ENCODE measurements at places on chromosomes 5 and 9.

DNA sequence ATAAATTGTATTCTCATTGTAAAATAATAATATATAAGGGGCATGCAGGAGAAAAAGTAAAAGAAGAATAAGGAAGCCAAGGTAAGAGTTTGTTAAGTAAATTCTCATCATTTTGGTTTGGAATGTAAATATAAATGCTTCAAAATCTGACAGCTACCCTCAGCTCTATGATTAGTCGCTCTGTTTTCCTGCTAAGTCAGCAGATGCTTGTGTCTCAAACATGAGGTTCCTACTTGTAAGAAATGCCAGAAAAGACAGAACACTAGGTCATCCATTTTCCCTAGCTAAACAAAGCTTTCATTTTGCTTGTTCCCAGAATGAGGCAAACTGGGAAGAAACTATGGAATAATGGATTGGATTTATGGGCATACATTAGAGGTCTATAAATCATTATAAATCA lies 293.1 kb downstream of the DMRTA1 start:
- DNase-seq = no peak

DNA sequence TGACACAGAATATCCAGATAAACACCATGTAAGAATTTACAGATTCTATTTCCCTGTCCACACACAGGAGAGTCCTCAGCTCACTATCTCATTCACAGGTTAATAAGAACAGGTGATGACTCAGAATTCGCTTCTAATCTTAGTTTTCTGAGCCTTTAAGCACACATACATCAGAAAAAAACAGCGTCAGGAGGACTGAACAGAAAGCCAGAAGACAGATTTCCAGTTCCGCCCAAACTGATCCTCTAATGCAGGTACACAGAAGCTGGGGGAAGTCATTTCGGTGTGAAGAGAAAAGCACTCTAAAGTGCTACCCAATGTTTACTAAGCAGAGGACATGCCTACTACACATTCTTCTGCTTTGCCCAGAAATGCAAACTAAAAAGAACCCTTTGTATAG lies 1.6 kb downstream of the CEMIP2 start:
- DNase-seq = no peak

GRCh38 chr5:139701056-139701741 lies 53.0 kb downstream of the CXXC5 start:
- no peak for DNase-seq

GRCh38 chr5:156753846-156754245 lies 96.2 kb upstream of the PPP1R2B start:
- no peak for DNase-seq

GRCh38 chr9:114785866-114786650 lies 19.8 kb downstream of the TNFSF15 start:
- DNase-seq = peak; percentile 64

- no peak for DNase-seq
Measured at GRCh38 chr5:50647726-50648125, 18.7 kb upstream of the PARP8 start.

DNA sequence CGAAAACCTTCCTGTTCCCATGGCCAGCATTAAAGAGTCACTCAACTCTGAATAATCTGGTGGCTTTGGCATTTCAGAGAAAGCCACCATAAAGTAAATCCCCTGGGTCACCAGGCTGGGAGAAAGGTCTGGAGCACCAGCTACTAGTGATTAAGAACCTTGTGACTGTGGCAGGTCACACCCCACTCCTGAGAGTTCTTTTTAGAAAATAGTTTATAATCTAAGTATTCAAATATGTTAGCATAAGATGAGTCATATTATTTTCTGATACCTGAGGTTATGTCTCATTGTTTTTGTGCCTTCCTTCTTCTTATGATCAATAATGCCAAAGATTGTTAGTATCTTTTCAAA lies 351.7 kb downstream of the ARRDC3 start:
- DNase-seq = no peak

DNA sequence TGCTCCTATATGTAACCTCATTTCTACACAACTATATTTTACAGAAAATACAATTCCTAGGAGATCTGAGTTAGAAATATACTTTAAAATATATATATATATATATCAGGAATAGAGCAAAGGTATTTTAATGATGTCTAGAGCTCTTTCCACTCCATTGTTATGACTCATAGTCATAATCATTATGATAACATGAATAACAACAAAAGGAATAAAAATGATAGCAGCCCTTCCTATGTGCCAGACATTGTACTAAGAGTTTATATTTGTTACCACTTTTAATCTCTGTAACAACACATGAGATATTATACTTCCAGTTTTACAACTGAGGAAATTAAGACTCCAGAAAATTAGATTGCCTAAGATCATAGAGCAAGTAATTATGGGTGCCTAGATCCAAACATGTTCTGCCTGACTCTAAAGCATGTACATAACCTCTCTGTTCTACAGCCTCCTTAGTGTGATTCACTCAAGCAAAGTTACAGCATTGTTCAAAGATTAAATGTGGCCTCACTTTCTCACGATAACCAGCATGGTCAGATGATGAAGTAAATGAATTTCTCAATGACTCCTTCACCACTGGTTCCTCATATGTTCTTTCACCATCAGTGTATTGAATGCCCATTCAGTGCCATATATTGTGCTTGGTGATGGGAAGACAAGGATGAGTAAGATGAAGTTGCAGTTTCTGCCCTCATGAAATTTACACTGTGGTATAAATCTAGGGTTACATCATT lies 452.1 kb downstream of the EFNA5 start:
- DNase-seq = peak; percentile 27

GRCh38 chr5:119426057-119426456 lies 26.2 kb upstream of the HSD17B4 start:
- no peak for DNase-seq

GRCh38 chr5:108687595-108688200 lies 60.0 kb upstream of the FER start:
- DNase-seq = peak; percentile 4

GRCh38 chr5:80955082-80955590 lies 5.0 kb upstream of the RASGRF2 start:
- no peak for DNase-seq

DNA sequence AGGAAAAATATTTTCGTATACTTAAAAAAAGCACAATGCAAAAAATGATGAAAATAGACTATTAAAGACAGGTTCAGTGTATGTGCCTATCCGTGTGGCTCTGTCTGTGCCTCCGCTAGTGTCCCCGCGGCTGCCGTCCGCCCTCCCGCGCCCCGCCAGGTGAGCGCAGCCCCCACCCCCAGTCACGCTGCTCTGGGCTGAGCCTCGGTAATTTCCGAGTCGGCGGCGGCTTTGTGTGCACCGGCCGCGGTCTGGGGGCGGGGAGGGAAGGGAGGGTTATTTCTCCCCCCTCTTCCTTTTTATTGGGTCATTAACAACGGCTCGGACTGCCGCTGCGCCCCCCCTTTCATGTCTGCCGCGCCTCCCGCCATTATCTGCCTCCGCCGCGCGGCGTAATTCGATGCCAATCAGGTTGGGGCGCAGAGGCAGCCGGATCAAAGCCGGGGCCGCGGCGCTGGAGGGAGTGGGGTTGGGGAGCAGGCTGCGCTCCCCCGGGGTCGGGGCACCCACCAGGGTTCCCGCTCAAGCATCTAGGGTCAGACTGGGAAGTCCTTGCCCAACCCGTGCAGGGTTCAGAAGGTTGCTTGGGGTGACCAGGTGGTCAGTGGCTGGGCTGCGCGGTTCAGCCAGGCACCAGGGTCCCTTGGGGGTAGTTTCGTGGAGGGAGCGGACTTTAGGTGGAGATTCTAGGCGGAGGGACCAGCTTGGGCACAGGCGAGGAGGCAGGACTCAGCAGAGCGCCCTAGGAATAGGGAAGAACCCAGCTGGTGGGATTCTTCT lies 39.5 kb upstream of the PSD2 start:
- no peak for DNase-seq

- no peak for DNase-seq
Measured at GRCh38 chr5:75189353-75189752, 47.3 kb downstream of the ANKRD31 start.

- peak; percentile 13 for DNase-seq
Measured at GRCh38 chr5:7754997-7755596, 95.8 kb downstream of the CFAP90 start.

GRCh38 chr5:39650008-39650762 lies 225.4 kb upstream of the DAB2 start:
- DNase-seq = peak; percentile 15

- no peak for DNase-seq
Measured at GRCh38 chr9:116303270-116303669, 149.7 kb downstream of the PAPPA start.

DNA sequence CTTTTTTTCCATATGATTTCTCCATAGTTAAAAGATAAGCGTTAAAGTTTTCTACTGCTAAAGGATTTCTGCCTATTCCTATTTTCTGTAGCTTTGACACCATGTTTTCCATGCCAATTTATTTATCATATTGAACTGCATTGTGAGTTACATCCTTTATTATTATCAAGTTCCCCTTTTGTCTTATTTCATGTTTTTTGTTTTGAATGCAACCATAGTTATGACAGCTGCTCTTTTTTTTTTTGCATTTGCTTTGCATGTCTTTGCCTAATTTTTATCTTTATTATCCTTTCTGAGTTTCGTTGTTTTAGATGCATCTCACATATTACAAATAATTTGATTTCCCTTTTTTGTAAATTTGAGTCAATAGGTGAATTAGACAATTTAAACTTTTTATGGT lies 161.5 kb downstream of the DEPDC1B start:
- DNase-seq = no peak

- DNase-seq = no peak
Measured at GRCh38 chr9:61665330-61665751, 475.5 kb downstream of the SPATA31A7 start.

DNA sequence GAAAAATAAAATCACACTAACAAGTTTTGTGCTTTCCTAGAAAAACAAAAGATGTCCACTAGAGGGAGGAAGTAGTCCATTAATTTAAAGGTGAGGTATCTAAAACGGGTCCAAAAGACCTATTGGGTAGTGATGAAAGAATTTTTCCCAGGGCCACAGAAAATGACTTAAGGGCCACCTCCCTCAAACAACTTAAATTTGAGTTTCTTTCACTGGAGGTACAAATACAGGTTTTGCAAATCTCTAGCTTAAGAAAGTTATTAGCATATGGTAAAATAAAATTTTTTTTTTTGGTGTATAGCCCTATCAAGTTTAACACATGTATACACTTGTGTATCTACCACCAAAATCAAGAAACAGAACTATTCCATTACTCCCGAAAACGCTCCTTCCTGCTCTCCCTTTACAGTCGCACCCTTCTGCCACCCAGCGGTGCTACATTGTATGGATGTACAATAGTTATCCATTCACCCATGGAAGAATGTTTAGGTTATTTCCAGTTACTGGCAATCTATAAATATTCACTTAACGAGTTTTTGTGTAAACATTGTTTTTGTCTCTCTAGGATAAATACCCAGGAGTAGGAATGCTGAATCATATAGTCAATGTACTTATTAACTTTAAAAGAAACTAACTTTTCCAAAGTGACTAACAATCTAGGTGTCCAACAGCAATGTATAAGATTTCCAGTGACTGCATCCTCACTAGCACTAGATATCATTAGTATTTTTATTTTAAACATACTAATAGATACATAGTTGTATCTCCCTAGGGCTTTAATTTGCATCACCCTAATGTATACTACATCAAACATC lies 21.9 kb downstream of the DEPDC1B start:
- DNase-seq = peak; percentile 44

- DNase-seq = peak; percentile 11
Measured at GRCh38 chr9:5671711-5672353, 42.9 kb downstream of the RIC1 start.

DNA sequence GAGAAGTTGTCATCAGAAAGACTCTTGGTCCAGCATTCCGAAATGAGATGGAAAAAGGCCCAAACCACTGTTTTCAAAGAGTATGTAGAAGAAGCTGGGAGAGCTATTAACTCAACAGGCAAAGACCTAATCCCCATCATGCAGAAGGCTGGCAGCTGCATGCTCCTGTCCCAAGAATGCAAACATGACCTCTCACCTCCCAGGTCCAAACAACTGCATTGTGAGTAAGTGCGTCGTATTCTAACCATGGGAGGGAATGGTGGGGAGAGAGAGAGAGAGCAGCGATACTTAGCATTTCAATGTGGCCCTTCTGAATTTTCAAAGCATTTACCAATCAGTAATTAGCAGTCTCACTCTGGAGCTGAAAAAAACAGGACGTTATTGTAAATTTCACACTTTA lies 27.6 kb downstream of the TRPC7 start:
- DNase-seq = no peak

DNA sequence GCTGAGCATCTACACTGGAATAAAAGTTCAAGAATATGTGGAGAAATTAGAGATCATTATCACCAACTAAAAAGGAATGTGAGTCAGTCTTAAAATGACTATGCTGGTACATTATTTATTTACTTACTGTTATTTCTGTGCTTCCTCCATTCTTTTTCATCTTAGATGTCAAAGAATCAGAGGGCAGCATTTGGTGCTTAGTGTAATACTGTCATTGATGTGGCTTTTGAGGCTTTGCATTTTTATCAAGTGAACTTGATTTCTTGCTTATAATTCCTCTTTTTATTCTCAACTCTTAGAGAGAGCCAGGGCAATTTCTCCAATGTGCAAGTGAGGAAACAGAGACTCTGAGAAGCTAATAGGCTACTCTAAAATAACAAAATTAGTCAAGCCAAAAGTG lies 163.7 kb upstream of the TRPC7 start:
- no peak for DNase-seq

- peak; percentile 95 for DNase-seq
Measured at GRCh38 chr5:172902497-172903472, 56.4 kb upstream of the RPL26L1 start.

DNA sequence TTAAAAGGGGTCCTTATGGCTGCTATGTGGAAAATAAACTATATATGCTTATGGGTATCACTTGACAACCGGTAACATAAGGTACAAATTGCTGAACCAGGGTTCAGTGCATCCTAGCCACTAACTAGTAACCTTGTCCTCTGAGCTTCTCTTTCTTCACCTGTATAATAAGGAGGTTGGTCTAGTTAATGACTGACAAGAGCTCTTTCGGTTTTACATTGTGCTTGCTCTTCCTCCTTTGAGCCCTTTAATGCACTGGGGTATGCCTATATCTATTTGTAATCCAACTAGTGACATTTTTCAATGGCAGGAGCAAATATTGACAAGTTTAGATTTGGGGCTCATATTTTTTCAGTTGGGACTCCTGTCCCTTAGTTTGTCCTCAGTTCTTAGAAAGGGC lies 66.1 kb downstream of the NPR3 start:
- DNase-seq = no peak

DNA sequence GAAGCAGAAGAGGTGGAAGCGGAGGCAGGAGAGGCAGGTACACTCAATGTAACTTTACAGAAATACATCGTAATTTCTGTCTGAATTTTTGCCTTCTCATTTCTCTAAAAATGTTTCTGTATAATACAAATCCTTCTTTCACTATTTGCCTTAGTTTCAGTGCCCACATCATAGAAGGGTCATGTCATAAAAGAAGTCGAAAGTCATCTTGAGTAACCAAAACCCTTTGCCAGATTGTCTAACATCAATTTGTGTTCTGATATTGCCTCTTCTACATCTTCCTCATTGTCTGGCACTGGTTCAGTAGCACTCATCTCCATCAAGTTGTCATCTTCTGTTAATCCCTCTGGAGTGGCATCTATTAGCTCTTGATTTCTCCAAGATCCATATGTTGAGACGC lies 6.2 kb upstream of the CYFIP2 start:
- no peak for DNase-seq

All from fibroblast of skin of right quadriceps (primary cell).